ENCODE measurements at places on chromosomes 12 and 14.
A peak's percentile ranks its signal among the peaks of the same experiment; 100 is the strongest.

GRCh38 chr12:9931245-9931644 lies 925 bp downstream of the CLEC2A start:
- DNase-seq = no peak

GRCh38 chr14:70808416-70809224 lies 693 bp downstream of the MAP3K9 start:
- peak; percentile 54 for DNase-seq

- no peak for DNase-seq
Measured at GRCh38 chr14:22478247-22478646, 110.8 kb downstream of the DAD1 start.

DNA sequence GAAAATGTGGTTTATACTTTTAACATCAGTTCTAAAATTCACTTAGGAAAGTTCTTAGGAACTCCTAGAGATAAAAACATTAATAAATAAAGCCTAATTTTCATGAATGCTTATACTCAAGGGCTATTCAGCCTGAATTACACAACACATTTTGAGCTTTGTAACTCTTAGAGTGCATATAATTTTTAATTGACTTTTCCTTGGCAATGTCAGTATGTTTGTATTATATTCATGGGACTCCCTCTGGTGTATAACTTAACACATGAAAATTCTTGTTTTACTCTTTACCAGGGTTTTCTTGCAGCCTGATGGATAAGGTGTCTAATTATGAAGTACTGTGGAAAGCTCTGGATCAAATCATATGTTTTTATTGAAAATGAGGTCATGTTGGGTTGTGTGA lies 150.6 kb upstream of the HMGA2 start:
- no peak for DNase-seq

- no peak for DNase-seq
Measured at GRCh38 chr12:53696655-53697331, 20.9 kb upstream of the ATP5MC2 start.

DNA sequence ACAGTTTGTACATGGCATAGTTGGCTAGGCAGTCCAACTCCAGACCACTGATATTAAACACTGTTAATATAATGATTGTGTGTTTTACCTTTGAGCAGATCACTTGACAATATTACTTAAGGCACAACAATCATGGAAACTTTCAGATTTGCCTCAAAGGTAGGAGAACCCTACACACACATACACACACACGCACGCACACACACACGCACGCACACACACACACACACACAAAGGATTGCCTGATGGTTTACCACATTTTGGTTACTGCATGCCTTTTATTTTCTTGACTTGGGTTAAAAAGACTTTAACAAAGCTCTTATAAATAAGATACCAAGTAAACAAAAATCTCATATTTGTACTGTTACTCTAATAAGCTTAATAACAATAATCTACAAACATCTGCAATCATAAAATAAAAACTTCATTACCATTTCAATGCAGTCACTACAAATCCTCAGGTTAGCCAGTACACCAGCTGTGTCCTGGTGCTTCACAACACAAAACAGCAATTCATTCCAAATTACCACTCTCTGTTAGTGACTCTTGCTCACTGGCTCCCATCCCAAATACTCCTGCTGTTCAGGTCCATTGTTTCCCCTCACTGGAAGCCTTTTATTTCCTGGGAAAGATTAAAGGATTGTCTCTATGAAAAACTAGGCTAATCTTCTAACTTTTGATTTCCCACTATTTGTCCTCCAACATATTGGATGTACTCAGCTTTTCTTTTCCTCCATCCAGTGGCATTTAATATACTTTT lies 175.2 kb upstream of the ATP2B1 start:
- DNase-seq = no peak

GRCh38 chr12:38585086-38585485 lies 268.5 kb downstream of the ALG10B start:
- no peak for DNase-seq

DNA sequence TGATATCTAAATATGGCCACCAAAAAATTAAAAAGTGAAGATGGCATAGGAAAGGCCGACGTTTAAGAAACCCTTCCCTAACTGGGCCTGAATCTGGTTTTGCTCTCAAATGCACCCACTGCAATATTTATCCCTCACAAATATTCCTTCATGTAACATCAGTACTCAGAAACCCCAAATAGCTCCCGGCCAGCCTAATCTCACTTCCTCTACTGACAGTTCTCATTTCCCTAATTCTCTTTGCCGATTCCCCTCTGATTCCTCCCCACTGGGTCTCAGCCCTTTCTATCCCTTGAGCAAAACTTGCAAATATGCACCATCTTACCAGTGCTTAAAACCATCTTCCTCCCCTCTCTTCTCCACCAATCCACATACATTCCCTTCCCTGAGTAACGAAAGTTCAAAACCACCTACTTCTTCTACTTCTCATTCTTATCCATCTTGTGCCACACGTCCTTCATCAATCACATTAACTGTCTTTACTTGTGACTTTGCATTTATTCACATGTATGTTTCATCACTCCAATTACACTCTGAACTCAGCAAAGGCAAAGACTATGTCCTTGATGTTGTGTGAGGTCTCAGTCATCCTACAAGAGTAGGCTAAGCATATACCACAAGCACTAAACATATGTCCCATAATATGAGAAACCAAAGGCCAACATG lies 23.1 kb downstream of the KCNK10 start:
- no peak for DNase-seq
